AG20443 (cell line): ENCODE measurements at places on chromosomes 11 and 22.

- no peak for DNase-seq
Measured at GRCh38 chr11:121503051-121503450, 50.3 kb upstream of the SORL1-AS1 start.

GRCh38 chr11:100563541-100564280 lies 123.4 kb upstream of the ARHGAP42 start:
- DNase-seq, result peak; percentile 18

GRCh38 chr22:17096071-17096470 lies 11.3 kb downstream of the IL17RA start:
- DNase-seq, result no peak

GRCh38 chr11:107740271-107740670 lies 28.4 kb upstream of the SLN start:
- no peak for DNase-seq

- no peak for DNase-seq
Measured at GRCh38 chr11:17780668-17781067, 46.1 kb downstream of the KCNC1 start.

DNA sequence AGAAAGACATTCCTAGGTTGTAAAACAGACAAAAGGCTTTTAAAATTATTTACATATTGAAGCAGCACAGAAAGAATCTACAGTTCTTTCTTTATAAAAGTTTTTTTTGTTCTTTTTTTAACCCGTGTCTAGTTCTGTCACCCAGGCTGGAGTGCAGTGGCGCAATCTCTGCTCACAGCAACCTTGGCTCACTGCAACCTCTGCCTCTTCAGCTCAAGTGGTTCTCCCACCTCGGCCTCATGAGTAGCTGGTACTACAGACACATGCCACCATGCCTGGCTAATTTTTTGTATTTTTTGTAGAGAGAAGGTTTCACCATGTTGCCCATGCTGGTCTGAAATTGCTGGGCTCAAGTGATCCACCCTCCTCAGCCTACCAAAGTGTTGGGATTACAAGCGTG lies 3.8 kb upstream of the INCENP start:
- no peak for DNase-seq

DNA sequence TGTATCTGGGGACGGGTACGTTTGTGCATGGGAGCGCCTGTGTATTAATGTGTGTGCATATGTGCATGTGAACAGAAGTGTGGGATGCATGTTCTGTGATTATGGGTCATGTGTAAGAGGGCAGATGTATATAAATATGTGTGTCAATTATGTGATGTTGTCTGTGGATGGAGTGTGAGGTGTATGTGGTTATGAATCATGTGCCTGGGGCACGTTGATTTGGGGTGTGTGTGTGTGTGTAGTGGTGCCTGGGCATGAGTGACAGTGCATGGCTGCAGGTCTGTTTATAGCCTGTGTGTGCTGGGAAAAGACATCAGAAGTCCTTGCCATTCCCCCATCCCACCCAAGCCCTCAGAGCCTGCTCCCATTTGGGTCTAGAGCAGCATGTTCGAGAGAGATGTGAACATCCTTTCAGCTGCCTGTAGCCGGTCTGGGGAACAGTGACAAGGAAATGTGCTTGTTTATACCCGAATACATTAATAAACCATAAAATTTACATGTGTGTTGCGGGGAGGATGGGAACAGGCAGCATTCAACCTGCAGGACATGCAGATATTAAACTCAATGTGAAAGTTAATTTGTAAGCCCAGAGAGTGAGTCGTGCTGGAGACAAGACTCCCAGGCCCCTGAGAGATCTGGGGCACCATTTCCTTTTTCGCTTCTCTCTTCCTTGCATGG lies 129.0 kb downstream of the NECTIN1 start:
- DNase-seq, result no peak

DNA sequence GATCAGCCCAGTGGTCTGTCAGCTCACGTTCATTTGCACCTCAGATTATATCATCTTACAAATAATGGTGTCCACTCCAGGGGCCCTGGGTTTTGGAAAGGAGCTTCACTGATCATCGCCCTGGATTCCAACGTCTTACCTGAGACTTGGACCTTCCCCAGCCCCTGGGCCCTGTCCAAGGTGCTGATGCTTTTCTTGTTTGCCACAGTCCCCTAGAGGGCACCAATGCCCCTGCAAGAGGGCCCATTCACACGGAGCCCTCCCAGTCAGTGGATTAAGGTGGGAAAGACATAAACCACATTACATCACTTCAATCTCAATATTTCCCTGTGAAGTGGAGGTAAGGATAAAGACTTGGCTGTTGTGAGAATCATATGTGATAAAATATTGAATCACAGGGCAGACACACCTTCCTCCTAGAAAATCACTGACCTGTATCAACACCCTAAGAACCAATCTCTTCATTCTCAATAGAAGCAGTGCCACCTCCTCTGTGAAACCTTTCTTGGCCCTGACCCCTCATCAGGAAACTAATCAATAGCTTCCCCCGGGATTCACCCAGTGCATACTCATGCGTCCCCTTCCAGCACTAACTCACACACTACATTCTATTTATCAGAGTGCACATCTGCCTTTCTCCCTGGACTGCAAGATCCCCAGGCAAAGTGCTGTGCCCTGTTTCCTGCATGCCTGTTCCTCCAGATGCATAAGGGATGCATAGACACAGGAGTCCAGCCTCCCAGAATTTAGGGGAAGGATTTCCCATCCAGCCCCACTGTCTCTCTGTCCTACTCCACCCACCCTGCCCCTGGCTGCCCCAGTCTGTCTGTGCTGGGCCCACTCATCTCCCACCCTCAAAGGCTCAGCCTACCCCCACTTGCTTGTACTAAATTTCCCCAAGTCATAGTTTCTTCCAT lies 167.0 kb downstream of the BUD13 start:
- no peak for DNase-seq

DNA sequence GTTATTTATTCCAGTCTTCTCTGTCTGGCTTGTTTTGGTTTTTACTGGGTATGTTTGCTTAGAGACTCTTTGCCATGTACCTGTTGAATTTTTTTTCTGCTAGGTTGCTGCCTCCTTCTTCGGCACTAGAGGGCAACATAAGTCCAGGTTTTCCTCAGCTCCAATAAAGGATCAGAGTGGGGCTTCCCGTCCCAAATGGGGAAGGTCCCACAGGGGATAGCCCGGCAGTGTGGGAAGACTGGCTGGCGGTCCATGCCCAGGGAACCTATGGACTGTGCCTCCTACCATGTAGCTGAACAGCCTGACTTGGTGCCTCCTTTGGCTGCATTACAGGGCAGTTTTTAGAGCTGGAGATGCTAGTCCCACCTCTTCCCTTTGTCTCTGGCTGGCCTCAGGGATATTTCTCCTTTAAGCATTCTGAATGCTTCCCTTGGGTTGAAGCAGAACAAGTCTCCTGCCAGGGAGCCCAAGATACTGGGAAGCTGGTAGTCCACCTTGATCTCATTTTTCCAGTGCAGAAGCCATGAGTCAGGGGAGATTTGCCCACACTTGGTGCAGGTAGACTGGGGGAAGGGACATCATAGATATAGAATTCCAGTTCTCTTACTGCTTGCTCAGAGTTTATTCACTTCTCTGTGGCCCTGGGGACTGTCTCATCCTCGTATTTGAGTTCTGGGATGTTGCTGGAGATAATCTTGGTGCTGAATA lies 60.2 kb downstream of the BRD1 start:
- DNase-seq, result no peak

GRCh38 chr11:14669958-14670357 lies 26.4 kb downstream of the PDE3B start:
- DNase-seq, result no peak

DNA sequence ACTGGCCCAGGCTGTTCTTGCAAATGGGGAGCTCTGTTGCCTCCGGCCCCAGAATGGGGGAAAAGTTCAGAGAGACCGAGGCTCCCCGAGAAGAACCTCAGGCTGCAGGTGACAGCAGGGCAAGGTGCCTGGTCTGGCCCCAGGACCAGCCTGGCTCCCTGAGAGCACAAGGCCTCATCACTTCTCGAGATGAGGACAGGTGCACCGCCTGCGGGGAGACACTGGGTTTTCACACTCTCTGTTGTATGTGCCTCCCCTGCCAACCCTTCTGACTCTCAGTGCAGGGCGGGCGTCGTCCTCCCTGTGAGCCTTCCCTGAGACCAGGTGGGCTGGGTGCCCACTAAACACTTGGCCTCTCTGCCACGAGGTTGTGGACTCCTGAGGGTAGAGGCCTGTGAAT lies 102.2 kb downstream of the BCR start:
- no peak for DNase-seq

DNA sequence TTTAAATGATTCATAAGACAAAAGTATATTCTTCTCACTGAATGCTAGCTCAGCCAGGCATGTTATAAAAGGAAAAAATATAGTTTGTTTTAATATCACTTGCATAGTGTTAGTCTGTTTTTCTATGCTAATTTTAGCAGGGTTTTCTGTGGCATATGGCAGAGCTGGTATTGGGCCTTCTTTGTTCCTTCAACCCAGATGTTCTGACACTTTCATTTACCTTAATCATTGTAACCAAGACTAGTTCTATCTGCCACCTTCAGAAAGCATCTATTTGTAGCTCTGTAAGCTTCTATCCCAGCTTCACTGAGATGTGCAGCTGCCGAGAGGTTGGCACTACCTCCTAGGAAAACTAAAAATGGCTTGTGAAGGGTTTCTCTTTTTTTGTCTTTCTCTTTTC lies 338.7 kb downstream of the GUCY1A2 start:
- DNase-seq, result no peak

DNA sequence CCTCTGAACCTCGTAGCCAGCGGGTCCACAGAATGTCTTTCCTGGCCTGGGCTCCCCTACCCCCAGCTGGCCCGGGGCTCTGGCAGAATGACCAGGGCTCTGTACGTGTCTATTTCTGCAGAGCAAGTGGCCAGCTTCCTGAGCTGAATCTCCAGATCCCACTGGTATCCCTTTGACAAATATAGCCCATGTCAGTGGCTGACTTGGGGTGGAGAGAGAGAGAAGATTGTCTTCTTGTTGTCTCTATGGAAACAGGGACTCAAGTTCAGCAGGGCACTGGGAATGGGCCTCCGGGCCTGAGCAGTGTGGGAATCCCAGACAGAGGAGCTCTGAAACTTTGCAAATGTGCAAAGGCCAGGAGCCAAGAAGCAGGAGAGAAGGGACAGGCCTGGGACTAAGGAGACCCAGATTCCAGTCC lies 33.9 kb downstream of the ANO1 start:
- DNase-seq, result no peak

DNA sequence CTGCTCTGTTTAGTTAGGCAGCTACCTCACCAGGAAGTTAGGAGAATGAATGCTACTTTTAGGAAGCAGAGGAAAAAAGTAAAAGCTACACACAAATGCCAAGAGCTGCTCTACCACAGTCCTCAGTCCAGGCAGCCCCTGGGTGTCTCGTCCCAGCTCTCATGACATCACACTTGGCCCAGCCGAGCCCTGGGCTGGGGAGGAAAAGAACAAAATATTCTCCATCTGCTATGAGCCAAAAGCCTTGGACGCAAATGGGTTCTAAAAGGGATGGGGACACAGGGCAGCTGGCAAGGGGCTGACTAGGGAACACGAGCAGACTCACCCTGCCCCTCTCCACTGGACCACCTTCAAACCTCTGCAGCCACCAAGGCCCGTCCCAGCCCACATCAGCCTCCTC lies 26.1 kb downstream of the TMEM184B start:
- no peak for DNase-seq

- DNase-seq, result no peak
Measured at GRCh38 chr11:71453918-71454304, 908 bp downstream of the NADSYN1 start.

GRCh38 chr11:37108436-37109285 lies 510.6 kb upstream of the RAG2 start:
- DNase-seq, result no peak

DNA sequence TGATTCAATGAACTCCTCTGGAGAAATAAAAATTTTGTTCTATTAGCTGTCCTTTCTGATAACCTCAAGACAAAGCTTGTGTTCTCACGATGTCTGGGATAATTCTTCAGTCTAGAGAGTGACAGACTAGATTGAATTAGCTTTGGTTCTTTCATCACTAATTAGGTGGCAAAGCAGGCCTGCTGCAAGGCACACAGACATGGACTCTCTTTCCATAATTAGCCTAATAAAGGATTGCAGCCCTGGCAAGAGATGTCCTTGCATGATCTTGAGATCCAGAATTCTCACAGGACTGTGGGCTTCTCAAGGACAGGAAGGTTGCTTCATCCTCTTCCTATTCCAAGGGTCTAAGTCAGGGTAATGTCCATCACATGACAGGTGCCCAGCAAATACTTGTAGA lies 245.6 kb upstream of the ZC3H12C start:
- no peak for DNase-seq

GRCh38 chr11:20770414-20770946 lies 101.1 kb downstream of the NELL1 start:
- DNase-seq, result no peak

DNA sequence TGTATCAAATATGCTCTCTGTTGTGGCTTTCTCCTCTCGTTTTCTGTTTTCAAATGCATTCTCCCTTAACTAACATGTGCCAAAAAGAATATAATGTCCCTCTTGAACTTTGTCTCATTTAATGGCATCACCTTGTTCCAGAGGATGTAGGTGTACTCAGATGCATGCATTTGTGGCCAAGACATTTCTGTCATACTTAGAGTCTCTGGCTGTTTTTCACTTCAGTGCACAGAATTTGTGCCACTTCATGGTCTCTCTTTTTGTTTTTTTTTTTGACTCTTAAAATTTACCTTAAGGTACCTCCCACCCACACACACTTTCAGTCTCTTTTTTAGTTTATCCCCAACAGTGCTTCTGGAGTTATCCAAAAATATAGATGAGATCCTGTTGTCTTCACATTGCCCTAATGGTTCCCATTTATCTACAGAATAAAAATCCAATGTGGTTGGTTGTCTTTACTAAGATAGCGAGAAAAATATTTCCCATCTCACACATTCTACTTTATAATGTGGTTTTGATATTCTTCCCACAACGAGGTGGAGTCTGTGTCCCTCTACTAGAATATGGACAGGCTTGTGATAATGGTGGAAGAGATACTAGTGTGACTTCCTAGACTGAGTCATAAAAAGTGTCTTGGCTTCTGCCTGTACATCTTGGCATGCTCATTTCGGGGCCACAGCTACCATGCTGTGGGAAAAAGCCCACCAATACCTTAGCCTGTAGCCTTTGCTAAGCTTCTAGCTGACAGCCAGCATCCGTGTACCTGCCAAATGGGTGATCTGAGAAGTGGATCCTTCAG lies 125.8 kb downstream of the DDX10 start:
- DNase-seq, result no peak

DNA sequence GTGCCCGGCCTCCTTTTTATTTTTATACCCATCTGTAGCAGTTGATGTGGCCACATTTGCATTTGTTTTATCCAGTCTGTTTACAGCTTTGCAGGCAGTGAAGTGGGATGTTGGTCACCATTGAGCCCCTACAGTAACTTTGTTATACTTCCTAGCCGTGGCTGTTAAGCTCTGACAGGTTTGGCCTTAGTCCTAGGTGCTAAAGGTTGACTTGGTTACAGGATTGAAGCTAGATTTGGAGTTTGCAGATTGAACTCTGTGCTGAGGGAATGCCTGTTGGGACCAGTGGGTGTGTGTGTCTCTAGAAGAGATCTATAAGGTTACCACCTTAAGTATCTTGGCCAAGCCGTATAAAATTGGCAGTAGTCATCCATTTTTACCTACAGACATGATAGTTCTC lies 91.2 kb downstream of the PPP6R3 start:
- no peak for DNase-seq

- no peak for DNase-seq
Measured at GRCh38 chr11:71437399-71437798, 10.8 kb downstream of the DHCR7 start.
